ENCODE measurements at places on chromosomes 11 and 22. TPM values are rescaled to one million over a fixed set of nuclear protein-coding genes. Genes with fewer than 3 reads are reported as not detected.

Gene MS4A3
- not detected for total RNA-seq

- H3K27ac ChIP-seq = no peak overlapping the region
- no peak for DNase-seq
- H3K36me3 ChIP-seq = no peaks in the 10 kb centered on the region
- no peaks in the 10 kb centered on the region for H3K27me3 ChIP-seq
- H3K4me1 ChIP-seq = no peaks in the 10 kb centered on the region
Measured at GRCh38 chr11:46733234-46733633, 14.2 kb downstream of the F2 start.

DNA sequence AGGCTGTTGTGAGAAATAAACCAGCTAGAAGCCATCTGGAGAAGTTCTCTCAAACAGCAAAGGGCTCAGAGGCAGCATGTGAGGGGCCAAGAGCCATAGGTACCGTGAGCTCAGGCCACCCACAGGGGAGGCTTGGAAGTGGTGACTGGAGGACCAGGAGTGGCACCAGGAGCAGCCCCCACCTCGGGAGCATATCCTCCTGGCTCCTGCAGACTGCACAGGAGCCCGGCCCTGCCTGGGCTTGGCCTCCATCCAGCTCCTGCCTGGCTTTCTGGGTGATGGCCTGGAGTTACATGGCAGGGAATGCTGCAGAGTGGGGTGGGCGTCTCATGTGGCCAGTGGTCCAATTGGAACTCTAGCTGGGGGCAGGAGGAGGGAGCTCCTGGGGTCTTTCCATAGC, 4.2 kb upstream of the MPPED1 start:
- peaks cover 3% of the 10 kb centered on the region for H3K4me1 ChIP-seq
- peaks cover 22% of the 10 kb centered on the region for H3K27me3 ChIP-seq
- H3K4me3 ChIP-seq = no peak overlapping the region

- H3K36me3 ChIP-seq = no peaks in the 10 kb centered on the region
- H3K27ac ChIP-seq = no peak overlapping the region
- no peaks in the 10 kb centered on the region for H3K27me3 ChIP-seq
- no peaks in the 10 kb centered on the region for H3K4me1 ChIP-seq
- DNase-seq = no peak
- H3K4me3 ChIP-seq = no peak overlapping the region
Measured at GRCh38 chr11:104352036-104352435, 188.1 kb upstream of the PDGFD start.

Gene NCR3LG1
- total RNA-seq = 1.7 TPM

Gene SYT9
- total RNA-seq = 2.4 TPM

Gene OR5A1
- total RNA-seq = not detected

Gene NAA40
- total RNA-seq = 31.1 TPM

DNA sequence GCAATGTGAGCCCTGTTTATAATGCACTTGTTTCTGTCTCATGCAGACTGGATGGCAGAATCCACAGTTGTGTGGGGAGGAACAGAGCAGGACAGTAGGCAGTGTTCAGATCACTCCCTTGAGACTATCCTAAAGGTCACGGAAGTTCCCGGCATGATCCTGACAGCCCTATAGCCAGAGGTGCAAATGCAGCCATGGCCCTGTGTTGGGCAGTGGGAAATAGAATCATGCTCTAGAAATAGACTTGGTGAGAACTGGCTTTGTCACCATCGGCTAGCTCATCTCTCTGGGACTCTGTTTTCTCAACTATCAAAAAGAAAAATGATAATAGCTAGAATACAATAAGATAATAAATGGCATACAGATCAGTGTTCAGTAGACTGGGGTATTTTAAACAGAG, 123.2 kb downstream of the FEZ1 start:
- no peak for DNase-seq
- no peak overlapping the region for H3K27ac ChIP-seq
- H3K36me3 ChIP-seq = no peaks in the 10 kb centered on the region
- no peaks in the 10 kb centered on the region for H3K27me3 ChIP-seq

Measured in H1 (cell line).